ENCODE measurements at places on chromosomes 1 and 21.

- no peak for DNase-seq
Observed at GRCh38 chr1:167911413-167911812, 2.5 kb downstream of the ADCY10 start.

DNA sequence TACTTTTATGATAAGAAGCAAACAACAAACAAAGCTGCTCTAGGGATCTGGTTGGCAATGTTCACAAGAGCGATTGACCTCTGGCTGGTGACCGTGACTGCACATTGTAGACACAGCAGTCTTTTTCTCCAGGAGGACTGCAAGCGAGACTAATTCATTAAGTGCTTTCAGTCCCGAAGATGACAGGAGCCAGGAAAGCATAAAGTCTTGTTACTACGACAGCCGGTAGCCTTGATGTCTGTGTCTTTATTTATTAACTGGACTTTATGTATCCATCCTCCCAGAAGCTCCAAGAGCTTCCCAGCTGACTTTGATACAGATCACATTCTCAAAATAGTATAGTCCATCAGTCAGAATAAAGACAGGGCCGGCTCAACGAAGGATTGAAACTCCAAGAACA lies 18.2 kb downstream of the FAM163A start:
- DNase-seq, result no peak

GRCh38 chr1:193457676-193458075 lies 271.3 kb upstream of the B3GALT2 start:
- DNase-seq, result no peak

- no peak for DNase-seq
Observed at GRCh38 chr1:96360036-96360795, 361.4 kb upstream of the PTBP2 start.

DNA sequence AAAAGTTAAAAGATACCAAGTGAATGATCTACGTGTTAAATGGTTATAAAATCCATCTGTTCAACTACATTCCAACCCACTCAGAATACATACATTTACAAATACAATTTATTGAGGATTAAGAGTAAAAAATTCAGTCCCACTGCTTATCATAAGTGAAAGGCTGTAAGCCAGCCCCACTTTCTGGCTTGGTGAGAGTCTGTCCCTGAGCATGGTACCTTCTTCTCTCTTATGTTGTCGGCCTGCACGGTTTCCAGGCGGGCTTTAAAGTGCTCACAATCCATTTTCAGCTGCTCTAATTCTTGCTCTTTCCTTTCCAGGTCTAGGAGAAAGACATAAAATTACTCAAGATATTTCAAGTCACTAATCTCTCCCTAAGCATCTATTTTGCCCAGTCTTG lies 15.2 kb downstream of the HSF2BP start:
- no peak for DNase-seq

DNA sequence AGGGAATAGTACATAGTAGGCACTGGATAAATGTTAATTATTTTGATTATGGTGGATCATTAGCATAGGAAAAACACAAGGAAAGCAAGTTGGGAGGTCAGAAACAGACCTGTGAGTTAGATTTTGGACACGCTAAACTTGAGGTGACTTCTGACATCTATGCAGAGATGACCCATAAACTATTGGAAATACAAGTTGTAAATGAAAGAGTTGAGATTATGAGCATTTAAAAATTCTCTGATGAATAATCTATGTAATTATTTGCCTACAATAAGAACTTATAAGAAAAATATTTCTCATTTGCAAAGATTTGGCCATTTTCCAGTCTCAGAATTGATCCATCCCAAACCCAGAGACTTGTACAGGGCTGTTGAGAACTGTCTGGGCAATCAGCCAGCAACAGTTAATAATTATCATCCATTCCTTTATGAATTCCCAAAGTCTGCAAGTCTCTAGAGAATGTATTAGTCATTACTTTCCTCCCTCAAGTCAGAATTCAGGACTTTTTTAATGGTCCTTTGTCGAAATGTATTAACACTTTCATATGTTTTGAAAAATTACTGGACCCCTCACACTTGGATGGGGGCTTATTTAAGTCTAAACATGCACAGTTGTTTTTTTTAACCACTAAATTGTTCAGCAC lies 19.4 kb upstream of the SLAMF6 start:
- no peak for DNase-seq
